ENCODE measurements at places on chromosomes 11 and 22.
A peak's percentile ranks its signal among the peaks of the same experiment; 100 is the strongest.

- no peak for DNase-seq
Observed at GRCh38 chr11:120581313-120581712, 69.8 kb downstream of the GRIK4 start.

DNA sequence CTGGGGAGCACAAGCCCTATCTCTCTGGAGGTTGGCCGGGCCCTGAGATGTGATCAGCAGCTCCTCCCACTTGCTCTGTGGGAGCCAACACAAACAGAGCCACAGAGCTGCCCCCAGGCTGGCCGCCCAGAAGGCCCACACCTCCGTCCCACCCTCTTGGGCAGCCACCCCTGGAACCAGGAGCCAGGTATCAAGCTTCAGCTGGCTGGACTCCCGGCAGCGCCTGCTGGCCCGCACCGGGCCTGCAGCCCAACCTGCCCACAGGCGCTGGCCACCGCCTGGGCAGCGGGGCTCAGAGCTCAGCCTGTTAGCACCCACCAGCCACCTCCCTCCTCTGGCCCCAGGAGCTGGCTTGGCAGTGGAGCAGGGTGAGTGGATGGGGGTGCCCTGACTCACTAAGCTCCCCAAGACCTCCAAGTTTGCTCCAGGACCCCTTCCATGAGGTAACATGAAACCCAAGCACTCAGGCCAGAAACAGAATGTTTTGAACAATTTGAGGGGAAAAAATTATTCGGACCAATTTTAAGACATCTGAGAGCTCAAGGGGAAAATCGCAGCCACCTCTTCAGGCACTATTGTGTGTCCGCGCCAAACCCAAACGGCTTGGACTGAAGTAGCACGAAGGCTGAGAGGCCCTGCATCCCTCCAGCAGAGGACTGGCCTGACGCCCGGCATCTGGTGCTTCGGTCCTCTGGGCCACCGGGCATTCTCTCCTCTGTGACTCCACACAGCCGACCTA lies 450.8 kb downstream of the SOX6 start:
- no peak for DNase-seq

DNA sequence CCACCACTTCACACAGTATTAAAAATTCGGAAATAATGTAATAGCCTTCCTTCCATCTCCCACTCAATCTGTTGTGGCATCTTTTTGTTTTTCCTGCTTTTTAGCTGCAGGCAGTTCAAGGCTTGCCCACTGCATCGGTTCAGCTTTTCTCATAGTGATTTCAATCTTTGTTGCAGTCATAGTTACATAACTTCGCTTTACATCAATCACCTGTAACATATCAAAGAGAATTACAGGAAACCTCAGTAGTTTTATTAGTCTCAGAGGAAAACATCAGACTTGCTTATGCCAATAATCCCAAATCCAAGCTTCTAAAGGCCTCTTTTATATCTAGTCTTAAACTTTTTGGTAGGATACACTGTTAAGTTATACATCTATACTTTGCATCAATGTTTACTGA lies 20.5 kb downstream of the CHORDC1 start:
- DNase-seq, result no peak

- peak; percentile 16 for DNase-seq
Observed at GRCh38 chr11:59263225-59263894, 50.6 kb upstream of the MPEG1 start.

- DNase-seq, result no peak
Observed at GRCh38 chr22:32794449-32795213, 6.9 kb upstream of the TIMP3 start.

DNA sequence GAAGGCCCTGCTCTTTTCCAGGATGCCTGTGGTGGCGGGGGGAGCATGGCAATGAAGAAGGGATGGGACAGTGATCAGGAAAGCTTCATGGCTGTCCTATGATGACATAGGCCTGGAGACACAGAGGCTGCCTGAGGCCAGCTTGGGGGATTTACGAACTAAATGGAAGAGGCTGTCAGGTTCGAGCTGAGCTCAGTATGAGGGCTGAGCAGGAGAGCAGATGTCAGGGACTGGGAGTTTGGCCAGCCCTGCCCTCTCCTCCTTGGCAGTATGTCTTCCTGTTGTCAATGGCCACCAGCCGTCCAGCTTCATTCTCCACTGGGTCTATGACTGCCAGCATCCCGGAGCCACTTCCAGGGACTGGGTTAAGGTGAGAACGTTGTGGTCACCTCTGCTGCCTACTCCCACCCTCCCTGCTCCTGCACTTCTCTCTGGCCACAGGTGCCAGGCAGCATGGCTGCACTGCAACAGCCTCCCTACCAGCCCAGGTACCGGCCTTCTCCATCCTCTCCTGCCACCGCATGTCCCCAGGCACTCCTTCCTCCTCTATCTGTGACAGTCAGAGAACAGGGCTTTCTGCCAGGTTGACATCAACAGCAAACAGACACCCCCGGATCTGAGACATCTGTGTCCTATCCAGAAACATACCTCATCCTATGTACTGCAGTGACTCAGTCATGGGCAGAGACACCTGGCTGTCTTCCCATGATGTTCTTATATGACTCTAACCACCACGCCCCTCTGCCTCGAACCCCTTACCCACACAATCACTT lies 75.1 kb downstream of the KIRREL3 start:
- DNase-seq, result peak; percentile 66

DNA sequence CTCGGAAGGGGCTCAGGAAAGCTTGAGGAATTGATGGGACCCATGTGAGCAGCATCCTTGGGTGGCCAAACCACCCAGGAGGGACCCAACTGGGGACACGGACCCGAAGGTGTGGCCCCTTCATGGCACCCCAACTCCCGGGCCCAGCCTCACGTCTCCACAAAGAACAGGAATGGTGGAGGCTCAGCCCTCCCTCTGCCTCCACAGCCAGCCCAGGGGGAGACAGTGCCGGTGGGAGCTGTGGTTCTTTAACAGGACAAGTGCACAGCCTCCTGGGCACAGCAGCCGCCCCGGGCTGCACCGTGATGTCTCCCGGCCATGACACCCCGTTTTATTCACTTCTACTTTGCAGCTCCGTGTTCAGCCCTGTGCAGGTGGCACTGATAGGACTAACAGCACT lies 587.2 kb downstream of the BRD1 start:
- DNase-seq, result no peak

- no peak for DNase-seq
Observed at GRCh38 chr11:119785131-119785530, 56.1 kb upstream of the NECTIN1 start.

DNA sequence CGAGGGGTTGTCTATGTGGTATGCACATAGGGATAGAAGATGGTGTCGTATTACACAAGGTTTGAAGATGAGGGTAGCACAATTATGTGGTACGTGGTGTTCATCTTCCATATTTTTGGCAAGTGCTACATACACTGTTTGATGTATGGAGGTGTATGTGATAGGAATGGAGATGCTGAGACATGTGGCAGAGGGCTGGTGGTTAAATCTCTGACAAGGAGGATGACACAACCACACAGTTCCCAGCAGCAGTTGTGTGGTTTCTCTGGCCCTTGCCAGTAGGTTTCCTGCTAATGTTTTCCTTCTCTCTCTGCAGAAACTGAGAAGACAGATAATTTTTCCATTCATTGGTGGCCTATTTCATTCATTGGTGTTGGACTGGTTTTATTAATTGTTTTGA lies 17.0 kb downstream of the NCR3LG1 start:
- DNase-seq, result no peak

DNA sequence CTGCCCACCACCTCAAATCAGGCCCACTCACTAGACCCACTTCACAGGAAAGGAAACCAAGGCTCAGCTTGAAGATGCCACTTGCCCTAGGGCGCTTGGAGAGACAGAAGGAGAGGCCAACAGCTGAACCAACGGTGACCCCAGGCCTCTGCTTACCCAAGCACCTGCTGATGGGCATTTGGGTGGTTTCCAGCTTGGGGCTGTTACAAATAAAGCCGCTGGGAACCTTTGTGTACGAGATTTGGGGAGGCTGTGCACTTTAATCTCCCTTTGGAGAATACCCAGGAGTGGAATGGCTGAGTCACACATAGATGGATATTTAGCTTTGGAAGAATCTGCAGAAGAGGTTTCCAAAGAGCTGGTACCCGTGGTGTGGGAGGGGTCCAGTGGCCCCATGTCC lies 50.9 kb upstream of the LINC01488 start:
- DNase-seq, result no peak

- no peak for DNase-seq
Observed at GRCh38 chr22:44389181-44389580, 76.4 kb upstream of the SHISAL1 start.

- DNase-seq, result no peak
Observed at GRCh38 chr11:105401269-105401809, 208.5 kb upstream of the GRIA4 start.

- DNase-seq, result no peak
Observed at GRCh38 chr11:11148596-11148995, 204.5 kb downstream of the CSNK2A3 start.

DNA sequence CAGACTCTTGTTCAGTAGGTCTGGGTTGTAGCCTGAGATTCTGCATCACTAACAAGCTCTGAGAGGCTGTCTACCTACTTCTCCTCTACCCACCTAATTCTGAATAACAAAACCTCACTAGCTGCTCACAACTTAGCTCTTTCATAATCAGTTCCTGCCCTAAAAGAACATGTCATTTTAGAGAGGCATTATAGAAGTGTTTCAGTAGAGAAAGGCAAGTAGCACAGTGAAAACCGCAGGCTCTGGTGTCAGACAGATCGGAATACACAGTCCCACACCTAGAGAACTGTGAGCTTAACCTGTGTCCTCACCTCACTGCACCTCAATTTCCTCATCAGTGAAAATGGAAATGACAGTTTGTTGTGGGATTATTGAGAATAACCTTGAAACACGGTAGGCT lies 1337.6 kb upstream of the TENM4 start:
- DNase-seq, result no peak

GRCh38 chr22:26287382-26288225 lies 118.3 kb downstream of the SEZ6L start:
- DNase-seq, result no peak

GRCh38 chr11:100830978-100831732 lies 144.1 kb downstream of the ARHGAP42 start:
- DNase-seq, result peak; percentile 49

DNA sequence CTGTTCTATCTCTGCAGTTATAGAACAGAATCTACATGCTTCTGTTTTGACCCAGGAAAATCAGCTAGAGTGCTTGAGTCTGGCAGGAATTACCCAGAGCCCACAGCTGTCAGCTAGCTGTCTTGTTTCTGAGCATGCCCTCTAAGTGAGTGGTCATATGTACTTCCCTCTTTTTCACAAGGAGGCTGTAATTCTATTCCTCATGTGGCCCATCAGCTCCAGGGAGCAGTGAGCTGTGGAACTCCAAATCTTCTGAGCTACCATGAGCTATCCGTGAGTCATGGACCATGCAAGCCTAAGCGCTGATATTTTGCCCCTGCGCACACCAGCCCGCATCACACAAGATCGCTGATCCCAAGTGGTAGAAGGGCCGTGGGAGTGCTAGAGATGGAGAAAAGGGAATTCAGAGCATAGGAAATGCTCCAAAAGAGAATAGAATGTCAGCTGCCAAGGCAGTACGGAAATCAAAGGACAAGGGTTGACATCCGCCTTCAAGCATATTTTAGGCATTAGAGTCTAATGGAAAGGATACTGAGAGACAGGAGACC lies 5.4 kb downstream of the FJX1 start:
- DNase-seq, result peak; percentile 96
